ENCODE measurements at places on chromosomes 6 and 20.

DNA sequence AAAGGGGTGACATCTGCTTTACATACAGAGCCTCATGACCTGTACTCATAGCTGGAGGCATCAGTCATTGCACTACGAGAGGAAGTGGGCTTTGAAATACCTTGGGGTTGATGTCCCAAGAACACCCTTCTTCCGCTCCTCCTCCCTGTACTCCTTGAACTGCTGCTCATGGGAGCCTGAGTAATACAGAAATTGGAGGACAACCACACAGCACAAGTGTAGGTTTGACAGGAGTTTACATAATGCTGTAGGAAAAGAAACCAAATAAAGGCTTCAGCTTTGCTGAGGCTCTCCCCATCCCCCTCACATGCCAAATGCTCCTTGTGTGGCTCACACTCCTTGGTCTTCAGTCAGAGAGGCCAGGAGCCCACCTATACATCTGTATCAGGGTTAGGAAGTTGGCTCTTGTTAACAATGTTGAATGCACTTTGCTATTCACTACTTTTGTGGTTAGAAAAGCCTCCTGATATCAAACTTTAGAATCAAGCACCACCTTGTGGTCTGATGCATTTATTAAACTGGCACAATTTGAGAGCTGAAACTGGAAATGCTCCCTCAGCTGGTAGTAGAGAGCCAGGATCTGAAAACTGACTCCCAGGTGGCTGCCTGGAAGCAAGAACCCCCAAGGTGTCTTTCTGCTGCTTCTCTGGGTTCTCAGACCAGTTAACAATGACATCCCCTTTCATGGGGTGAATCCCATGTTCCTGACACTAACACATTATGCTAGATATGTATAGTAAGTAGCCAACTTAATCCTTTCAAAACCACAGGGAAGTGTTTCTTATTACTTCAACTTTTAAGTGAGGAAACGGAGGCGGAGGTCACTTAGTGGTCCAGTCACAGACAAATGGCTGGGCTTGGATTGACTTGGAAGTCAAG, 56.2 kb upstream of the EDN1 start:
- DNase-seq, result no peak

DNA sequence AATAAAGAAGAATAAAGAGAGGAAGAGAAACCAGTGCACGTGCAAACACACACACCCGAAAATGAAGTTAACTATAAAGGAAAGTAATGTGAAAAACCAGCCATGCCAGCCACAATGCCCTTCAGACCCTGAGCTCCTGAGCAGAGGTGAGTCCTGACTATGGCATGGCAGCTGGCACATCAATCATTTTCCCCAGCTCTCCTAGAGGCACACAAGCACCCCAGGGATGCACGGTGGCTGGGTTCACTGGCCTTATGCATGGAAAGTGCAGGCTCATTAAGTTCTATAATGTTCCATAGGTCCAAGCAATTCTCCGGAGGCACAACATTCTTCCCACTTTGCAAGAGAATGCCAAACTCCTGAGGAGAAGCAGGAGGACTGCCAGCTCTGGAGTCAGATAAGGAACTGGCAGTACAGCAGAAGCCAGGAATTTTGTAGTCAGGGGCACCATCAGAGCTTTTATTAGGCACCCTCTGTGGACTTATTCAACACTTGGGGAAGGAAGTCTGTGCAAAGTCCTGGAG, 175.0 kb upstream of the PRDM1 start:
- no peak for DNase-seq

DNA sequence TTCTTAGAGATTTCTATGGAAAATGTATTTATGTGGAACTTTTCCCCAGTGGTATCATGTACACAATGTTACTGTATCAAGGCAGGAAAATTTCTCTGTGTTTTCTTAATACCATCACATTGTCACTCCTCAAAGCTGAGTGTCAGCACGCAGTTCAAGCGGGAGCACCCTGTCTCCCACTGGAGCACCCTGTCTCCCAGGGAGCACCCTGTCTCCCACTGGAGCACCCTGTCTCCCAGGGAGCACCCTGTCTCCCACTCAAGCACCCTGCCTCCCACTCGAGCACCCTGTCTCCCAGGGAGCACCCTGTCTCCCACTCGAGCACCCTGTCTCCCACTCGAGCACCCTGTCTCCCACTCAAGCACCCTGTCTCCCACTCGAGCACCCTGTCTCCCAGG, 51.3 kb downstream of the PSMG4 start:
- no peak for DNase-seq

DNA sequence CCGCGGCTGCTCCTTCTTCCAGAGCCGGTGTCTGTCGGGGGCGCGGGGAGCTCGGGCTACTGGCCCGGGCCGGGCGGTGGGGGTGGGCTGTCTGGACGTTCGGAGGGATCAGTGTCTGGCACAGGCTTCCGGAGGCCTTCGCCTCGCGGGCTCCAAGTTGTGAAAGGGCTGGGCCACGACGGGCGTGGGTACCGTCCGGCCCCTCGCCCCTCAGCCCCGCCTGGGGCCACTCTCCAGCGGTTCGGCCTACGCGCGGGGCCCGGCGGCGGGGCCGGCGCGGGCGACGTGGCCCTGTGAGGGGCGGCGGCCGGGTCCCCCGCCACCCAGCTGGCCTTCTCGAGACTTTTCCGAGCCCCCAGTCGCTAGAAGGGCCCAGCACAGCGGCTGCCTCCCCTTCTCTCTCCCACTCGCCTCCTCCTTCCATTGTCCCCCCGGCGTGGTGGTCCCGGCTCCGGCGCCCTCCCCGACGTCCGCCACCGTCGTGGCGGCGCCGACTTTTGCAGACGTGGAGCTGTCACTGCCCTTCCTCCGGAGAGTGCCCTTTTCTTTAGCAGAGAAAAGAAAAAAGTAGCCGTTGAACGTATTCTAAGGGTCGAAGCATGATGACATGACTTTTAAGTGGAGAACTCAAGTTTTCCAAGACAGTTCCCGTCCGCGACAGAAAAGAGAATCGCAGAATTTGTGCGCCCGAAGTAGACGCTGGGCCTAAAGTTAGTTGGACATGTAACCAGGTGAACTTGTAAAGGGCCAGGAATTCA, 571 bp downstream of the ITCH start:
- no peak for DNase-seq

DNA sequence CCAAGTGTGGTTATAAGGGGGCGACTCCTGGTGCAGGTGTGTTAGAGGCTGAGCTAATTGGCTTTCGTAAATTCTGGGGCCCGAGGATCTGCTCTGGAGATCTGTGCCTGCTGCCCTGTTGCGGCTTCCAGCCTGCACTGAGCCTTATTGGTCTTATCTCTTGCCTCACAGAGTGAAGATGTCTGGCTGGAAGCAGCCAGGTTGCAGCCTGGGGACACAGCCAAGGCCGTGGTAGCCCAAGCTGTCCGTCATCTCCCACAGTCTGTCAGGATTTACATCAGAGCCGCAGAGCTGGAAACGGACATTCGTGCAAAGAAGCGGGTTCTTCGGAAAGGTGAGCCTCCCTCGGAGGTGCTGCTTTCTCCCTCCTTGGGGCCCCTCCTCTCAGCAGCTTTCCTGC, 20.0 kb downstream of the PRPF6 start:
- no peak for DNase-seq

DNA sequence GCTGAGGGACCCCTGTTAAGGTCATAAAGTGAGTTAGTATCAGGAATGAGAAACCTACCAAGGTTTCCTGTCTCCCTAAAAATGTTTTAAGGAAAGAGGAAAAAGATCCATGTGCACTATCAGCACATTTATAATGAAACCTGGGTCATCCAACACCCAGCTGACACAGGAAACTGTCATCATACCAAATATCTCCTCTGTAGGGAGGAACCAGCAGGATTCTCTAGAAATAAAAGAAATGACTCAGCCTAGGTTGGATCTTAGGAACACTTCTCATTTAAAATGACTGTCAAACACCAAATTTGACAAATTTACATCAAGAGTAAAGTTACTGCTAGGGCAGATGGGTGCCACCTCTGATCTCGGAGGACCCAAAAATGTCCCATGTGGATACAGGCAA, 21.7 kb downstream of the GFOD1 start:
- no peak for DNase-seq

DNA sequence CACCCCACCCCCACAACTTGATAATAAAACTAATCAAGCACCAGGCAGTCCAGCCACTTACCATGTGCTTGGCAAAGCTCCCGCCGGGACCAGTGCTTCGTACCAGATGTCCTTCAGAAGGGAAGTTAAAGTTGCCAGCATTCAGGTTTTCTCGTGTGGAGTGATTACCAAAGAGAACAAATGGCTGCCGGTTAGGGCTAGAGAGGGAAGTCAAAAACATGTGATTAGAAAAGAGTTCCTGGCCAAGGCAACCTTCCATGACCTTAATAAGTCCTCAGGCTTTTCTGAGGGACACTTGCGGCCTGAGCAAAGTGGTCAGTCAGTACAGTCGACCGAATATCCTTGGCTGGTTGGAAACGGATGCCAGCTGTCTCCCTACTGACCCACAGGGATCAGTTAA, 67.0 kb downstream of the DNAAF9 start:
- peak; percentile 88 for DNase-seq

GRCh38 chr6:163637524-163637923, 223.0 kb downstream of the QKI start:
- DNase-seq, result no peak

- no peak for DNase-seq
Measured at GRCh38 chr6:12595161-12595811, 121.3 kb upstream of the PHACTR1 start.

GRCh38 chr6:152458648-152459644, 178.2 kb downstream of the SYNE1 start:
- no peak for DNase-seq

- DNase-seq, result no peak
Measured at GRCh38 chr20:50842821-50843220, 48.0 kb downstream of the BCAS4 start.

DNA sequence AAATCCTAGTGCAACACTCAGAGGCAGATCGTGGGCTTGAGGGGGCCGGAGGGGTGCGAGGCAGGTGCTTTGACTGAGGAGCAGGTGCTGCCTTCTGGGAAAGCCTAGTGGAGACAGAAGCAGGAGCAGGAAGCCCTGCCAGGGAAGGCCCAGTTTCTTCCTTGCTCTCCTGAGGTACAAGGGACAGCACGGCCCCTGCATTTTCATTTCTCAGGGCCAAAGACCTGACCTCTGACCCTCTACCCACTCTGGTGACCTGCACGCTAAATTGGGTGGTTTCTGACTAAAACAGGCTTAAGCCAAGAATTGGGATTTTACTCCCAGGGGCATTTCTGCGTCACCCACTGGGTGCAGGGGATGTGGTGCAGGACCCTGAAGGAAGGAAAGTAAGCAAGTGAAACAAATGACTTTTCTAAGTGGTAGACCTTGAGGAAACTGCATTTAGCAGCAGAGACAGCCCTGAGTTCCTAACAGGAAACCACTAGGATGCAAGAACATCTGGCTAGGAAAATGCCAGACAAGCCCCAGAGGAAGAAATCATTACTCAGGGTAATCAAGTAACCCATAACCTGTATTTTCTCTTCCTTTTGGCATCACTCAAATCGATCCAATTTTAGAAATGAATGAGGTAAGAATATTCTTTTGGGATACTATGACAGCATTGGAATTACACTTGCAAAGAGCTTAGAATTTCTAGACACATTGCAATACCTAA, 141.7 kb downstream of the CD164 start:
- no peak for DNase-seq

GRCh38 chr20:52768694-52769093, 203.5 kb upstream of the TSHZ2 start:
- no peak for DNase-seq

GRCh38 chr6:44951253-44951747, 376.8 kb upstream of the RUNX2 start:
- DNase-seq, result no peak

DNA sequence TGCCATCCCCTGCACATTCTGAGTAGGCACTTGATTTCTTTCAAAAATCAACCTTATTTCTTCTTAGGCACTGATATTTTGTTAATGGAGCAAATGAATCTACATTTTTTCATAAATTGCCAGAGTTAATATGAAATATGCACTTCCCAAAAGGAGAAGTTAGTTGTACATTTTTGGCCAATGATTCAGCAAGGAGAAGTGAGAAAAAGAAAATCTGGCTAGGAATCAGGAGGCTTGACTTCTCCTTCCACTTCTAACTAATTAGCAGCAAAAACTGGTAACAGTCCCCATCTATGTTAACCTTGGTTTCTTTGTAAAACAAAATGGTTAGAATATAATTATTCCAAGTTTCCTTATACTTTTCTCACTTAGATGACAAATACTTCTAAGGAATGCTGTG, 7.0 kb upstream of the DSE start:
- DNase-seq, result no peak
